Activated naive CD4-positive, alpha-beta T cell treated with anti-CD3 and anti-CD28 coated beads for 36 hours (primary cell): ENCODE measurements at places on chromosomes 11 and 22. TPM values are rescaled to one million over a fixed set of nuclear protein-coding genes. Genes with fewer than 3 reads are reported as not detected.

DNA sequence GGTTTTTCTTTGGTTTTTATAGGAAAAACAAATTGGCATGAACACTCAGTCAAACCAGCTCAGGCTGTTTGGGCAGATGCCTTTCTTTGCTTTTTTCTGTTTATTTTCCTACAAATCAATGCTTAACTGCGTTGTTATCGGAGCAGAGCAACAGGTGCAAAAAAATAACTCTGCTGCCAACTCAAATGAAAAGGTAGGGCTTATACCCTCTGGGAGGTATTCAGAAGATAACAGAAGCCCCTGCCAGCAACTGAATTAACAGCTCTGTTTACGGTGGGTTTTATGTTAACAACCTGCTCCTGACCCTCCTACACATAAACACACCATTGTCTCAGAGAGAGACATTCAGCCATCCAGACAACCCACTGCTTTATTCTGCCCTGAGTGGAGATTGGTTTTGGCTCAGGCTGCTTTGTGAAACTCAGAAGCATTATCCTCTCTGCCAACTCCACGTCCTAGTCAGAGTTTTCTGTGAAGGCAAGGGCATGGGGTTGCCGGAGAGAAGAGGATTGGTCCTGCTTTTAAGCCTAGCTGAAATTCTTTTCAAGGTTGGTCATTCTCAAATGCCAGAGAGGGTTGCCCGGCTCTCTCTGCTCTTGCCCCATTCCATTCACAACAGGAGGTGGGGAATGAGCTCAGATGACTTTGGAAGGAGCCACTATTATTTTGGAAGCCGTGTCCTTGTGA is 11.4 kb downstream of the EHF start:
- DNase-seq: no peak

GRCh38 chr22:24728790-24729637 is 45.5 kb downstream of the PIWIL3 start:
- no peak for DNase-seq

The MYO7A gene
- not detected for total RNA-seq

The TAF10 gene
- total RNA-seq: 156 TPM

The OR52H1 gene
- total RNA-seq: not detected

DNA sequence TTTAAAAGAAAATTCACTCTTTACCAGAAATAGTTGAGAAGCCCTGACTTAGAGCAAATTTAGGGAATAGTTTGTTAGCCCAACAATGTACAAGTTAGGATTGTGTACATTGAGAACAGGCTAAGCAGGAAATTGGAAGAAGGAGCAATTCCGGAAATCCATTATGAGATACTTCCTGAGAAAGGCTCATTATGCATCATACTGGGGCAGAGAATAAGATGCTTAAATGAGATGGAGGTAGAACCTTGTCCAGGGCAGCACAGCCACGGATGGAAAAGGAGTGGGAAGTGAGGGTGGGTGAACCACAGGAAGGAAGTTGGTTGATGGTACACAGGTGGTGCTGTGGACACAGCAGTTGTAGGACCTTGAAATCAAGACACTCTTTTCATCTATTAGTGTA is 180.2 kb downstream of the PGR start:
- no peak for DNase-seq

- no peak for DNase-seq
Observed at GRCh38 chr11:74754507-74755252, 6.0 kb downstream of the RNF169 start.

DNA sequence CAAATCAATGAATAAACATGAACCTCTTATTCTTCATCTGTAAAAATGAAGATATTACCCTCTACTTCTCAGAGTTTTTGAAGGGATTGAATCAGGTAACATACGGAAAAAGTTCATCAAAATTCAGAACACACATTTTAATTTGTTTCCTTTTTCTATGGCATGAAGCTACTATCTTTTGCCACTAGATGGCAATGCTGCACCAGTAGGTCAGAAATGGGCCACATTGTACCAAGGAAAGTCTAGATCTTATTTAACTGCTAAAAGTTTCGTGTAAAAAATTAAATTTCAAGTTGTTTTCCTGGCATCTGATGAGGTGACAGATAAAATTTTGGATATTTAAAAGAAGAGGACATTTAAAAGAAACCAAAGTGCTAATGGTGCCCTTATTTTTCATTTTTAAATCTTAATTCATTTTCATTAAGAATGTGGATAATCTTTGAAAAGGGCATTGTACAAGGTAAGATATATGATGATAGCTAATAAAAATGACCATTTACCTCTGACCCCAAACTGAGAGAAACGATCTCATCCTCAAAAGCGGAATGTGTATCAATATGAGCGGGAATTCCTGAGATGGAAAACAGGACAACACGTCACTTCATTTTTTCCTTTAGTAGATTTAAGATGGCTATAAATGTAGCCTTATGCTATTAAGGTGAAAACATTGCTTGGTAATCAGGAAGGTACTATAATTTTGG is 16.1 kb downstream of the ALKBH8 start:
- DNase-seq: peak; percentile 55

DNA sequence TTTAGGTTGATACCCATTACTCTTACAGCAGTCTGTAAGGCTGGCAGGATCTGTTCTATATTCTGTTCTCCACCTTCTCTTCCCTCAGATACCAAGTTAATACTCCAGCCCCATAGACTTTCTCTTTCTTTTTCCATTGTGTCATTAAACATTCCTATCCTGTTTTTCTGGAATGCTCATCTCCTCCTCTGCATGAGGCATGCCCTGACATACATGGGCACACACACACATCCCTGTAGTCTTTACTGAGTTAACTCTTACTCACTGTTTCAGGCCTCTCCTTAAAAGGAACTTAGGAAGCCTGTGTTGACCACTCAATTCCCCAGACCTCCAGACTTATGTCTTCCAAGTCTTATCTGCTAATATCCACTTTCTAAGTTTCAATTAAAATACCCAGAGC is 476.8 kb downstream of the METTL15 start:
- no peak for DNase-seq

DNA sequence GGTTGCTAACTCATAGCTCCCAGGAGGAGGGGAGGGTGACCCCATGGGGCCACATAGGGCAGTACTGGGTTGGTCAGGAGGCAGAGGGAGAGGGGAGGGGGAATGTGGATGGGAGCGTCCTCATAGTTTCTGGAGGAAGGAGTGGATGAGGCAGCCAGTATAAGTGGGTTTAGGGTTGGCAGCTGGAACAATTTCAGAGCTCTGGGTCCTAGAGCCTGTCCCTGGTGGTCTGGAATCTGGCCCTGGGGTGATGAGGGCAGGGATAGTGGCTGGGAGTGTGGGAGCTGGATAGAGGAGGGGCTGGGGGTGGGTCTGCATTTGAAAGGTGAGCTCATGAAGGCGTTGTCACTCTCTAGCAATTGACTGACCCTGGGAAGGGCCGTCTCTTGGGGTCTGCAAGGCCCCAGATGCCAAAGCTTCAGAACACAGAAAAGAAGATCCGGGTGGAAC is 5.3 kb upstream of the MRGPRG start:
- DNase-seq: no peak
